ENCODE measurements at places on chromosomes 1 and 21. TPM values are rescaled to one million over a fixed set of nuclear protein-coding genes. Genes with fewer than 3 reads are reported as not detected.

Gene BEND5
- total RNA-seq, result not detected

Gene PLA2G2F
- total RNA-seq, result not detected

Gene TEX50
- total RNA-seq, result not detected

Gene HTR6
- total RNA-seq, result not detected

Gene LCE1D
- not detected for total RNA-seq

Gene FCGR1A
- not detected for total RNA-seq

Gene CR2
- 13.5 TPM for total RNA-seq

Gene PHLDA3
- not detected for total RNA-seq

Gene CNR2
- 13.2 TPM for total RNA-seq

Gene KRTAP11-1
- total RNA-seq, result not detected

Gene INKA2
- 12.2 TPM for total RNA-seq

Gene GNAT2
- 1.3 TPM for total RNA-seq

Gene DNAJB4
- total RNA-seq, result 14.9 TPM

Gene MIER1
- total RNA-seq, result 45.9 TPM

Gene MX2
- total RNA-seq, result 3.5 TPM

DNA sequence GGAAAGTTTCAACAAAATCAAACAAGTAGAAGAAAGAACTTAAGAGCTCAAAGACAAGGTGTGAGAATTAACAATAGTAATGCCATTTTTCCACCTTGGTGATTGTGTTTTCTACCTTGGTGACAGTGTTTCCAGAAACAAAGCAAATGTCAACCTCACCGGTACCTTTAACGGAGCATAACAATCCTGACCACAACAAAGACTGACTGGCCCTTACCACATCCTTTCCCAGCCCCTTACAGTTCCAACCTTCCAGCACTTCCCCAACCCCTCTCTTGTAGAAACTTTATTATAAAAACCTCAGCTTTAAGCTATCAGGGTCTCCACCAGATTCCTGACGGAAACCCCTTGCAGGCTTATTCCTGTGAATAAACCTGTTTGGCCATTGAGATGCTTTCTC, 16.7 kb downstream of the STYXL2 start:
- DNase-seq, result peak; percentile 54

DNA sequence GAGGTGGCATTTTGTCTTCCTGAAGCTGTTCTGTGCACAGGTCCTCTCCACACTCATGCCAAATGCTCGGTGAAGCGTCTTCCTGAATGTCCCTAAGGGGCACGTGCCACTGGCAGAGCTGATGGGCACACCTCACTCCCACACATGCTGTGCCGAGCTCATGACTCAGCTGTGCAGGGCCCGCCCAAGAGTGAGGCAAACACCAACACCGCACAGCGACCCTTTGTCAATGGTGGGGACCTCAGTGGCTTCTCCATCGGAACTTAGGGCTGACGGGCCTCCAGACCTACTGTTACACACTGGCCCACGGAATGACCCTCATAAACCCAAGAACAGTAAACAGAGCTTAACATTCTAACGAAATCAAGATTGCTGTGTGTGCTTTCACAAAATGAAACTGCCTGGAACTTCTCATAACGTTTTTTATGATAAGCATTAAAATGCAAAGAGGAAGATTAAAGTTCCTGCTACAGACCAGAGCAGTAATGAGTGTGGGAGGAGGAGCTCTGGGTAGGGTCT, 89.3 kb downstream of the SIM2 start:
- no peak for DNase-seq

GRCh38 chr1:204684571-204685235, 835 bp downstream of the LRRN2 start:
- DNase-seq, result no peak

DNA sequence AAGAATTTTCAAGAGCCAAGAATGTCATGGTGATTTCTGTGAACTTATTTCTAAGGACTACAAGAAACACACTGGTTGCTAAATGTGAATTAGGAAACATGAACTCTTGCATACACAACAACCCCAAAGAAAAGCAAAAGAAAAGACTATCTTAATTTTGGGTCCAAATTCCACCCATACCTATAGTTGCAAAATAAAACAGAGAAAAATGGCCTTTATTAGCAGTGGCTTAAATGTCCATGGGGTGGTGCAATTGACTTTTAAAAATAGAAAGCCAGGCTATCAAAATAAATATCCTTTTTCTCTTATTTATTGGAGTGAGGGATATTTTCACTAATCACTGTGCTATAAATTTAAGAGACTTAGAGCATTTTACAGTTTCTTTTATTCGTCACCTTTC, 80.9 kb upstream of the DPYD start:
- DNase-seq, result no peak

DNA sequence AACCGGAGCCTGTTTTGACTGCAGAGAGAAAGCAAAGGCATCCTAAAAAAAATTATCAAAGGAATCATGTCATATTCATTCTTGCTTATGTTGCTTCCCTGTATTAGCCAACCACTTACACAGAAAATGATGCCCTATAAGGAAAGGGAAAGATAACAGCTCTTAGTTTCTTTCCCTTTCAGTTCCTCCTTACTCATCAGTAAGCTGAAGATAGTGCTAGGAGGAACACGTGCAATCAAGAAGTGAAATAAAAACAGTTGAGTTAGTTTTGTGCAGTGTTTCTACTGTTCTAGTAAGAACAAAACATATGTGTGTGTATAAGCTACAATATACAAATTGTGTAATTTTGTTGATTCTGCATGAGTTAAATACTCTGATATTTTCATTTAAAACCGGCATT, 45.3 kb upstream of the MTF2 start:
- DNase-seq, result peak; percentile 77

- DNase-seq, result no peak
These were observed 397.6 kb downstream of the PLA2G4A start for GRCh38 chr1:187226396-187226795.

GRCh38 chr21:36183144-36183795, 26.6 kb downstream of the DOP1B start:
- DNase-seq, result no peak

DNA sequence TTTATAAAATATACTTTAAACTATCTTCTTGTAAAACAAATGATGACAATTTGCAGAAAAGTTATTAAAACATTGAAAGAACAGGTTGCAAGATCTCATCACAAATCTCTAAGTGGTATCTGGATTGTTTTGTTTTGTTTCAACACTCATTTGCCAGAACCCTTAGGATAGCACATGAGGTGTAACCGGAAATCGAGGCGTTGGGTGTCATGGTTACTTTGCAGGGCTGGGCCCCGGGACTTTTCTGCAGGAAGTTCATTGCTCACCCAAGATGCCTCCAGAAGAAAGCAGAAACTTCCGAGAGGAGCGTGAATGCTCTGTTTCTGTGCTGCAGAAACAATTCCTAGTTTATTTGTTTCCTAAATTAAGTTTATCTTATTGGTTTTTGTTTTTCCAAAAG, 2.5 kb downstream of the DISC1 start:
- no peak for DNase-seq

DNA sequence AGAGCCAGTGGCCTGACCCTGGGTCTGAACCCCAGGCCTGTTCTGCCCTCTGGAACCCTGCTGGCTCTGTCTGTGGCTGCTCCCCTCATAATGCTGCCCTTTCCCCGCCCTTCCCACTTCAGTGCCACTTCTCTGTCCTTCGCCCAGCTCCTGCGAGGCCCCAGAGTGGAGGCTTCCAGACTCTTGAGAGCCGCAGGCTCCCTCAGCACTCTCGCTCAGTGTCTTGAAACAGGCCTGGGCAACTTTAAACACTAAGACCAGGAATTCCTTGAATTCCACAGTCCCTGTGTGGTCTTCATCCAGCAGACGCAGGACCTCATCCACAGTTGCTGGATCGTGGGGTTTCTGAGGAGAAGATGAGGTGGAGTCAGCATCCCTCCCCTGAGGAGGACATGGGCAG, 3.5 kb downstream of the CRNN start:
- DNase-seq, result no peak

DNA sequence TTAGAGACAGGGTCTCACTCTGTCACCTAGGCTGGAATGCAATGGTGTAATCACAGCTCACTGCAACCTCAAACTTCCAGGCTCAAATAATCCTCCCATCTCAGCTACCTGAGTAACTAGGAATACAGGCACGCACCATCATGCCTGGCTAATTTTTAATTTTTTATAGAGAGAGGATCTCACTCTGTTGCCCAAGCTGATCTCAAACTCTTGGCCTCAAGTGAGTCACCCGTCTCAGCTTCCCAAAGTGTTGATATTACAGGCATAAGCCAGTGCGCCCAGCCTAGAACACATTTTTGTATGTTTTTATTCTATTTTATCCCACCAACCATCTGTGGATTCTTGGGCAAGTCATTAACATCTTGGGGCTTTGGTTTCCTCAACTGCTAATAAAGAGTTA, 100.5 kb downstream of the AK5 start:
- DNase-seq, result no peak

GRCh38 chr1:5399771-5400170, 592.5 kb downstream of the NPHP4 start:
- DNase-seq, result no peak

- DNase-seq, result no peak
These were observed 1.2 kb downstream of the S100A3 start for GRCh38 chr1:153547560-153548551.

GRCh38 chr1:70866542-70867264, 180.9 kb downstream of the PTGER3 start:
- DNase-seq, result no peak

GRCh38 chr1:114208106-114208505, 54.4 kb upstream of the SYT6 start:
- DNase-seq, result no peak

DNA sequence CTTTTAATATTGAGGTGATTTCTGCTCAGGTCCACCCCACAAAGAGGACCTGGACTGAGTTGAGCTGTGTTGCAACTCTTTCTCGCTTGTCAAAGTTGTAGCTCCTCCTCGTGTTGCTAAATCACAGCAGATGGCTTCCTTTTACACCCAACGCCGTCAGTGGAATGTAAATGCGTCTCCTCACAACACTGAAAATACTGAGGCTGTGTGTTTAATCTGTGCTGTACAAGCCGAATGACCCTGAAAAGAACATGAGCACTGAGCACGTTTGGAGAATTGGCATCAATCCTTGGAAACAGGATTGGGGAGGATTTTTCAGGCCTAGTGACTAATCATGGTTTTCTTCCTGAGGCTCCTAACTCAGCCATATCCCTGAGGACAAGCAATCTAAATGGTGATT, 196.0 kb downstream of the CRB1 start:
- DNase-seq, result no peak

DNA sequence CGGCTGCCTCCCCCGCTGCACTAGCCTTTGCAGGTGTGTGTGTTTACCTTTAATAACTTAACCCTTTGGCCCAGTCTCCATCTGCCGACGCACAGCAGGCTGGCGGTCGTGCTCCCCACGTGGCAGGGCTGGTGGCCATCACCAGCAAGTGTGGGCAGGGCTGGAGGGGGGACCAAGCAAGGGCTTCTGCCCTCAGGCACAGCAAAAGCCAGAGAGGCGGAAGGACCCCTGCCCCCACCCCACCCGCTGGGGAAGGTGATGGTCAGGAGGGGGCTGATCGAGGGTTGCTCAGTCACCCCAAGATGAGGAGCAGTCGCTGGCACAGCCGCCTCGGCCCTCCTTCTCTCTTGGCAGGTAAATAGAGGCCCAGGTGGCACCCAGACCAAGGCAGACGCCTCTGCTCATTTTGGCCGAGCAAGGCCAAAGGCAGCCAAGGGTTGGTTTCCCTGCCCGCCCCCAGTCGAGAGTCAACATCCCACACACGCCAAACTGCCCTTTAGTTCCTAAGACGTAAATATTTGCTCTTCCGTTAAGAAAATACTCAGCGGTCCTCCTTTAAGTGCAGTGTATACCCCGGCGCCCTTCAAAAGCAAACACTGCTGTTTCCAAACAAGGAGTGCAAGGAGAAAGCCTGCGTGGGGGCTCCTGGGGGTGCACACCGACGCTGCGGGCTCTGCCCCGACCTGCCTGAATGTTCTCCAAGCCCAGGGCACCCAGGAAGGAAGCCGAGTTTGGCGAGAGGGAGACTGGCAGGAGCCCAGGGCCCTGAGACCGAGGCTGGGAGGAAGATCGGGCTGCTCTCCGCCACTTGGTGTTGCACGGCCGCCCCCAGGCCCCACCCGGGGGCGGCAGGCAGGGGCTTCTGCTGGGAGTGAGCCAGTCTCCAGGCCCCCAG, 82.7 kb downstream of the SIK1 start:
- DNase-seq, result no peak

- no peak for DNase-seq
These were observed 32.5 kb downstream of the DHCR24 start for GRCh38 chr1:54854381-54855020.

- no peak for DNase-seq
These were observed 420.2 kb downstream of the KCTD3 start for GRCh38 chr1:215987092-215987875.

- peak; percentile 44 for DNase-seq
These were observed 1.0 kb downstream of the SLC35D1 start for GRCh38 chr1:67052741-67053534.

DNA sequence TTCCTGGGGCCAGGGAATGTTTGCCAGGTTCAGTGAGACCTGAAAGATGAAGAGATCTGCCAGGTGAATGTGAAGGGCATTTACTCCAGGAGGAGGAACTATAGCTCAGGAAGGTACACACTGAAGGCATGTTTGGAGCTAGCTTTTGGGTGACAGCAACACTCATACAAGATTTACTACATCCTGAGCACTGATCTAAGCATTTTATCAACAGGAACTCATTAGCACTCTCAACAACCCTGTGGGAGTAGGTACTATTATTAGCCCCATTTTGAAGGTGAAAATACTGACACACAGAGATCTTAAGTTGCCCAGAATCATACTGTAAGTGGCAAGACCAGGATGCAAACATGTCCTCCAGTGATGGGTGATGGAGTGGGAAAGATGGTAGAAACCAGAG, 6.7 kb downstream of the GADD45A start:
- DNase-seq, result no peak
